ENCODE measurements at places on chromosomes 3 and 15. TPM values are rescaled to one million over a fixed set of nuclear protein-coding genes. Genes with fewer than 3 reads are reported as not detected.

- DNase-seq = no peak
These were observed 168.9 kb downstream of the KLHL25 start for GRCh38 chr15:85625856-85626255.

GRCh38 chr3:146715170-146715569 lies 110.0 kb upstream of the PLSCR5 start:
- no peak for DNase-seq

- DNase-seq = no peak
These were observed 3.9 kb upstream of the DPP8 start for GRCh38 chr15:65521350-65521749.

DNA sequence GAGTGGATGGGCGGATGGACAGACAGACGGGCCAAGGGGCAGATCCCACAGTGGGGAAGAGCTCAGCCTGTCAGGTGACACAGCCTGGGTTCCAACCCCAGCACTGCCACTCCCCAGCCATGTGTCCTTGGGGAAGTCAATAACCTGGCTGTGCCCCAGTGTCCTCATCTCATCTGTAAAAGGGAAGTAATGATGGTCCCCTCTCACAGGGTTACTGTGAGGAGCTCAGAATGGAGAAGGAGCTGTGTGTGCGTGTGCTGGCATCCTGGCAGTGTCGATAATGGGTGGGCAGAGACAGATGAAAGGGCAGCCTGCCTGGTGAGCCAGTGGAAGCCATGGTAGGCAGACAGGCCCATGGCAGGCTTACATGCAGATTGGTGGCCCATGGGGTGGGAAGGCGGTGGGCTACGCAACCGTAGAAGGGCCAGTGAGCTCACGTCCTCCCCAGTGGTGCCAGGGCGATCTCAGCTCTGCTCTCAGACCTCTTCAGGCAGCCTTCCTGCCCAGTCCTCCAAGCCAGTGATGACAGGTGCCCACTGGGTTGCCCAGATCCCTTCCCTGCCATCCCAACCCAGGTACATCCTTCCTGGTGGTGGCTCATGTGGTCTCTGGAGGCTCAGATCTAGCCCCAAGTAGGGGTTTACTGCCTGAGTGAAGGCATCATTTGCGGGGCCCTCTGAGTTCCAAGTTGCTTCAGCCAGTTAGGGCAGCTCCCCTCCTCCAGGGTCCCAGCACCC lies 2.3 kb upstream of the DNAJB8 start:
- no peak for DNase-seq

Gene LRRN1
- not detected for total RNA-seq

DNA sequence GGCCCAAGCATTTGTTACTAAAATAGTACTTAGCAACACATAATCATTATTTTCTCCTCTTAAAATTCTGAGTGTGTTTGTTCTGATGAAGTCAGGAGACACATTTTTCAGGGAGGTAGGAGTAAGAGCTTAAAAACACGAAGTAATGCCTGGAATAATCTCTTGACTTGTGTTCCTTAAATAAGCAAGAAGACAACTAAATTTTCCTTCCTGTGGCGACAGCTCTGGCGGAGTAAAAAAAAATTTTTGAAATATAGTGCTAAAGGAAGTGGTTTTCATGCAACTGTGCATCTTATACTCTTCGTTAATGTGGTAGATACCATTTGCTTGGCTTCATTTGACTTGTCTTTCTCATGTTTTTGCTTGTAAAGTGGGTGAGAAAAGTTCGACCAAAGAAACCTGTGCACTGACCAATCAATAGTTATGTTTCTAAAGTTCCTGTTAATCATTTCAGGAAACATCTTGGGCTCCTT lies 11.1 kb upstream of the MBNL1 start:
- no peak for DNase-seq

Gene SNTN
- total RNA-seq = not detected

GRCh38 chr3:186432189-186432588 lies 70.2 kb upstream of the DGKG start:
- DNase-seq = no peak

GRCh38 chr3:23775254-23775909 lies 30.4 kb upstream of the UBE2E1 start:
- no peak for DNase-seq

GRCh38 chr3:108124337-108125152 lies 33.7 kb upstream of the CD47 start:
- DNase-seq = no peak

GRCh38 chr15:55741833-55742497 lies 987 bp downstream of the PRTG start:
- no peak for DNase-seq

Data from glomerular endothelial cell (primary cell).